ENCODE measurements at places on chromosomes 2 and 18.

GRCh38 chr2:71498261-71498701 lies 44.9 kb downstream of the DYSF start:
- peak; percentile 86 for DNase-seq

DNA sequence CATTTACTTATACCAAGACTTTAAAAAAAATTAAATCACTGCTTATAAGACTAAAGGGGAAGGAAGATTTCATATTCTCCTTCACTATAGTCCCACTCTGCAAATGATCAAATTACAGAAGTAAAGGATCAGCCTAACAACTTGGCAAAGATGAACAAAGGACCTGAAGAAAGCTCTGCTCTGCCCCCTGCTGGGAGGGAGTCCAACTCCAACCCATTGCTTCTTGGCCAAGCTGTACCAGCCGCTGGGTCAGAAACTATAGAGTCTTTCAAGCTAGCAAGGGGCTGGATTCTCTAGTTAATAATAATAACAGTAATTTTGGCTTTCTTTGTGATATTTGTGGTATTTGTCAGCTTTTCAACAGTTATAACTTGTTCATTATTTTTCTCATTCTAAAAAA lies 927.0 kb upstream of the CRIM1 start:
- no peak for DNase-seq

GRCh38 chr2:174383796-174384195 lies 11.7 kb upstream of the SCRN3 start:
- DNase-seq: no peak

DNA sequence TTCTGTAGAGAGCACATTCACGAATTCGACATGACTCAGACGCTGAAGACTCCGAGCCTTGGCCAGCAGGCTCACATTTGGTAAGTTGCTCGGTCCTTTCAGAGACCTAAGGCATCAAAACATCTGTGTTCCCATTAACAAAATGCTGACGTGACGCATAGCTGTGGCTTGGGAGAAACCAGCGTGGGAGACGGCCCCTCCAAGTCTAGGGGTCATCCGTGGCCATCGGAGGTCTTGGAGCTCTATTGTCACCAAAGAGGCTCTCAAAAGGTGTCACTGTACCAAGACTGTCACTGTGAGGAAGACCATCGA lies 14.9 kb downstream of the FBLN7 start:
- DNase-seq: no peak

- DNase-seq: peak; percentile 28
Observed at GRCh38 chr2:37585982-37586621, 85.3 kb downstream of the CDC42EP3 start.

DNA sequence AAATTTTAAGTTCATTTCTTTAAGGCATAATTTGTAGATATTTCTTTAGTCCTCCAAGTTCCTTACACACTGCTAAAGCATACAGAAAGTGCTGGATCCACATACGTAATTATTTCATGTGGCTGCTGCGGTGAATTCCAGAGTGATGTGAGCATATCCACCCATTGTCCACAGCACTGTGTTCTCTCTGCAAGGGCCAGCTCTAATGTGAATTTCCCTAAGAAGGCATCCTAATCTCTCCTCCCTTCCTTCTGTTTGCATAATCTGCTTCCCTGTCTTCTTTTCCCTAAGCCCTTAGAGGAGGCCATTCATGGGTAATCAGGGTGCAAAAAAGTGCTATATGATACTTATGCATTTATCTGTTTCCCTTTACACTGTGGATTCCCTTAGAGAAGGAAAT lies 57.2 kb downstream of the COBLL1 start:
- DNase-seq: no peak

DNA sequence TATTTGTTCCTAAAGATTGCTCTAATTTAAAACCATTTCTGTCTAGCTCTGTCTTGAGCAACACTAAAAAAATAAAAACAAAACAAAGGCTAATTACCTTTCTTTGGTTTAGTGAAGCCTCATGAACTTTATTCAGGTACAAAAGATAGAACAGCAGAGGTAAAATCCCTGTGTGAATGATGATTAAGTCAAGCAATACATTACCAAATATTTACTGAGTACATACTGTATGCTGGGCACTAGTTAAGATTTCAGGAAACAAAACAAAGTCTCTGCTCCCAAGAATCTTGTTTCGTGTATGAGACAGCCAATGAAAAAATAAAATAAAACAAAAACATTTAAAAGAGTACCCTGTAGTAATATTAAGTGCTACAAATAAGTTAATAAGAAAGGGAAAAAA lies 257.5 kb downstream of the RND3 start:
- no peak for DNase-seq

GRCh38 chr2:207254591-207255464 lies 89.1 kb upstream of the KLF7 start:
- no peak for DNase-seq

DNA sequence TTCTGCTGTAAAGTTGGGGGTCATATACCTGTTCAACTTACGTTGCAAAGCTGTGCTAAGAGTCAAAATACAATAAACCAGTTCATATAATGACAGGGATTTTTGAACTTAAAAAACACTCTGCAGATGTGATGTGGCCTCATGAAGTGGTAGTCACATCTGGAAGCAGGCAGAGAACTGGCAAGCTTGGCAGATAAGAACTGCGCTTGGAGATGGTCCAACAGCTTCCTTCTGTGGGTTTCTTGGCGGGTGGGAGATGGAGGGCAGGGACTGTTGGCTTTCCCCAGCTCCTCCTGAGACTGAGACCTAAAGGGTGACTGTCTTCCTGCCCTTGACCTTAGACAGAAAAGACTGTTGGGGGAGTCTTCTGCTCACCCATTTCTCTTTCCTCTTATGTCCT lies 140.4 kb downstream of the CTIF start:
- no peak for DNase-seq

DNA sequence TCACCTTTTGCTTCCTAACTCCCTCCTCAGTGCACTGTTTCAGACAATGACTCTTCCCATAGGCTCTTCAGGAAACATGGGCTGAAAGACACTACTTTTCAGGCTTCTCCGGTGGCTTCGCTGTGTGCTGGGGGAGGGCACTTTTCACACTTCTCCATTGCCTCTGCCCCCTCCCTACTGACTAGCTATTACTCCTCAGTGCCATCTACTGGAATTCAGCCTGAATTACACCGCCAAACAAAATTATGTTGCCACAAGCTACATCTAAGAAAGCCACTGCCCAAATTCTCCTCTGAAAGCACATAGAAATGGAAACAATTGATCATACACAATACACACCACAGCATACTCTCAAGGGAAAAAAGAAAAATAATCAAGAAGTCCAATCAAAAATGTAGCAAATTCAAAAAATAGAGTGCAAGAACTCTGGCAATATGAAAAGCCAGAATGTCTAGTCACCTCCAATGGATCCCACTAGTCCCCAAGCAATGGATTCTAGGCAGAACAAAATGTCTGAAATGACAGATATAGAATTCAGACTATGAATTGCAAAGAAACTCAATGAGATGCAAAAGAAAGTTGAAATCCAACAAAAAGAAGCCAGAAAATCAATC lies 1139.4 kb upstream of the GYPC start:
- DNase-seq: peak; percentile 3

DNA sequence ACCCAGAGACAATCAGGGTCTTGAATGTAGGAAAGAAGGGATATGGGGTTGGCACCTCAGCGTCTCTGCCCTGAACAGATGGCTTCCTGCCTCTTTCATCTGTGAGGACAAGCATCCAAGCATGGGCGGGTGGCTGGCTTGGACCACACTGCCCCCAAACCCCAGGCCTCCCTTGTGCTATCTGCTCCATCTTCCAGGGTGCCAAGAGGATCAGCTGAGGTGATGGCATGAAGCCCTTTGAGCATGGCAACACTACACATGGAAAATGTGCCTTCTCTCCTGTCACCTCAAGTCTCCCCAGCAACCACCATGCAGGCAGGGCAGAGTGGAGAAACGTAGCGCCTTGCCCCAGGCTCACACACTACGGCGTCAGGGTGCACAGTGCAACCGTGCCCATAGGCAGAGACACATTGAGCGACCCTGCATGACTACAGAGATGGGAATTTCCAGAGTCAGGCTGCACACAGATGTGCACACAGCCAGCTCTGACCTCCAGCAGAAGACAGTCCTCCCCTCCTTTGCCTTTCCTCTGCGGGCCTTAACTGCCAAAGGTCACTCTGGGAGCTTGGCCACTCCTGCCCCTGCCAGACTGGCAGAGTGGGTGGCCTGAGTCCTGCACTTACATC lies 1.5 kb downstream of the KCNIP3 start:
- DNase-seq: no peak

DNA sequence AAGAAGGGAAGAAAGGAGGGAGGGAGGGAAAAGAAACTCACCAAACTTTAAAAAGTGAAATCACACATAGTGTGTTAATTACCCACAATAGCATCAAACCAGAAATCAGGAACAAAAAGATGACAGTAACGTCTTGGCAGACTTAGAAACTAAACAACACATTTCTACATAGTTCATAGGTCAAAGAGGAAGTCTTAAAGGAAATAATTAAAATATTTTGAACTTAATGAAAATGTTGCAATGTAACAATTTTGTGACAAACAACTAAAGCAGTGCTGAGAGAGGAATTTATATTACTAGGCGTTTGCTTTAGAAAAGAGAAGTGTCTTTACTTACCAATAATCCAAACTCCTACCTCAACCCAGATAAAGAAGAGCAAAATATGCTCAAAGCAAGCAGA lies 505.0 kb upstream of the ID2 start:
- DNase-seq: no peak

DNA sequence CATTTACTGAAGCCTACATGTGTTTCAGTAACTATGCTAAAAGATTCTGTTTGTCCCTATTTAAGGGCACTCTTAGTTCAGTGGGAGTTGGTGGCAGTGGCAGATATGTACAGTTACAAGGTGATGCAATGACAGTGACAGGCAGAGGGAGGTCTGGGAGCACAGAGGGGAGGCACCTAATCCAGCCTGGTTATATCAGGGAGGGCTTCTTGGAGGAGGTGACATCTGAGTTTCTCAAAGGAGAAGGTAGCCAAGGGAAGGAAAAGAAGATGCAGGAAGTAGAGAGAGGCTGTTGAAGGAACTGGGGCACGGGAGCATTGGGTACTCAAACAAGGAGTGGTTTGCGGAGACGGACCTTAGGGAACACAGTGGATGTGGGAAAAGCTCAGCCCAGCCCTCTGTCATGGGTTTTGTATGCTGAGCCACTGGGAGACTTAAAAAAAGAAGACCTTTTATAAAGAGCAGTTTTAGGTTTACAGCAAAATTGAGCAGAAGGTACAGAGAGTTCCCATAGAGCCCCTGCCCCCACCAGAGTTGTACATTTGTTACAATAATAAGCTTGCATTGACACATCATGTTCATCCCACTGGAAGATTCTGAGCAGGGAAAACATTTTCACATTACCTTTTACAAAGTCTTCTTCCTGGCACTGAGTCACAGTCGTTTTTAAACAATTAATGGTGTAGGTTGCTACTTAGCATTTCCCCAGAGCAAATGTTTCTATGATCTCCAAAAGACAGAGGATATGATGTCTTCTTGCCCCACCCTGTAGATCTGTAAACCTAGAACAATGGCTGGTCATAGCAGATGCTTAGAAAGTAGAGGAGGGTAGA lies 83.0 kb upstream of the TAF1B start:
- DNase-seq: no peak

- DNase-seq: no peak
Observed at GRCh38 chr2:29202819-29203495, 87.7 kb downstream of the CLIP4 start.

All from hepatic stellate cell (primary cell).